ENCODE measurements at places on chromosomes 13 and 19.

- no peak for DNase-seq
Measured at GRCh38 chr13:30510811-30511371, 45.2 kb upstream of the HMGB1 start.

- no peak for DNase-seq
Measured at GRCh38 chr13:59437544-59438301, 726.0 kb downstream of the DIAPH3 start.

DNA sequence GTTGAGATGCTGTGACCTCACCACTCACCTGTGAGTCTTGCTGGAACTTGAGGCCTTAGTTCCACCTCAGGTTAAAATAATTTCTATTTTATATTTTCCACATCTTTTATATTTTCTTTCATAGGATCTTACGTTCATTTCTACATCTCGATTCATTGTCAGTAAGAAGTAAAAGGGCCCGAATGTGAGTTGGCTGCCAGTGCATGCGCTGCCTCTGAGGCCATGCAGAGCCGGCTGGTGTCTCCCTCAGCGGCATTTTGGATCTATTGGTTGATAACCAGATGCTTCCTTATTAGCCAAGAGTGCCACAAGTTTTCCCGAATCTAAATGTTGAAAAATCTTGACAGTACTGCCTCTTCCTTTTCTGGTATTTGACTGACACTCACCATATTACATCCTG, 347.3 kb downstream of the TEX29 start:
- no peak for DNase-seq

GRCh38 chr19:49904136-49904535, 7.4 kb upstream of the IL4I1 start:
- DNase-seq: no peak

GRCh38 chr19:39671739-39672363, 16.1 kb downstream of the LGALS16 start:
- peak; percentile 37 for DNase-seq

DNA sequence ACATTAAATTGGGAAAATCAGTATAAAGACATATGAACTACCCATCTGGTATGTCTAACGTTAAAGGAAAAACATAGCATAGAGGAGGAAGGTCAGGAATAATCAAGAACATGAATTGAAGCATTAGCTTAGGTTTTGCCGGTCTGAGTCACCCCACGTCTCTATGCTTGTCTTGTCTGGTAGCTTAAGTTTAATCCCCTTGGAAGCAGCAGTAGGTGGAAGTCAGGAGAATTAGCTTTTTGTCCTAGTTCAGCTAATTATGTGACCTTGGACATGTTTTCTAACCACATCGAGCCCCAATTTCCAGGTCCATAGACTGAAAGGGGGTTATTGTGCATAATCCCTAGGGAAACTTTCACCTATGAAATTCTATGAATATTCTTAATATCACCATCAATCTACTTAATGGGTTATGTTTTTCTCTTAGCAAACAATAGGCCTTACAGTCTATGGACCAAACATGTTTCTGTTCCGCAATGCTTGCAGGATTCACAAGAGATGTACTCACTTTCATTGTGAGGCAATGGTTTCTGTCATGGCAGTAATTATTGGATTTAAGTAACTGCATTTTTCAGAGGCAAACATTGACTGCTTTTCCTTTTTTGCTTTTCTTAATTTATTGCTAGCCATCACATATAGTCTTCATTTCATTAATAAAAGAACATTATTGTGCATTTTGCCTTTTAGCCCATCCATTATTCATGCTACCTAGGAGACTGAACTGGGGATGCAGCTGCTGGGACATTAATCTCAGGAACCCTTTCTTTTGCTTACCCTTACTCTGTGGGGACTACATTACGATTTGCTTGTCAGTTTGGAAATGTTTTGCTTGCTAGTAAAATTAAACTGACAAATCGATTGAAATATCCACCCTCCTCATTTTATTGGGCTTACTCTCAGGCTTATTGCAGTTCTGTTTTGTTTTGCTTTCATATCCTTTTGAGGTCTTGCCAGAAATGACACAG, 304.8 kb upstream of the MAB21L1 start:
- DNase-seq: no peak

DNA sequence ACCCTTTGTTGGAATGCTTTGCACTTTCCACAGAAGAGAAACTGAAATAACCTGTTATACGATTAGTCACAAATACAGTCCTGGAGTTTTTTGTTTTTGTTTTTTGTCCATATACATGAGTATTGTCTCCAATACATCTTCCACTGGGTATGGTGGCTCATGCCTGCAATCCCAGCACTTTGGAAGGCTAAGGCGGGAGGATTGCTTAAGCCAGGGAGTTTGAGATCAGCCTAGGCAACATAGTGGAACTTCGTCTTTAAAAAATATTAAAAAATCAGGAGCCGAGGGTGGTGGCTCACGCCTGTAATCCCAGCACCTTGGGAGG, 25.0 kb downstream of the AP2S1 start:
- no peak for DNase-seq

GRCh38 chr13:103373916-103374315, 307.7 kb upstream of the SLC10A2 start:
- DNase-seq: no peak

GRCh38 chr13:91078093-91078679, 269.3 kb upstream of the MIR17HG start:
- DNase-seq: no peak

GRCh38 chr13:53490752-53491151, 462.1 kb downstream of the OLFM4 start:
- no peak for DNase-seq

DNA sequence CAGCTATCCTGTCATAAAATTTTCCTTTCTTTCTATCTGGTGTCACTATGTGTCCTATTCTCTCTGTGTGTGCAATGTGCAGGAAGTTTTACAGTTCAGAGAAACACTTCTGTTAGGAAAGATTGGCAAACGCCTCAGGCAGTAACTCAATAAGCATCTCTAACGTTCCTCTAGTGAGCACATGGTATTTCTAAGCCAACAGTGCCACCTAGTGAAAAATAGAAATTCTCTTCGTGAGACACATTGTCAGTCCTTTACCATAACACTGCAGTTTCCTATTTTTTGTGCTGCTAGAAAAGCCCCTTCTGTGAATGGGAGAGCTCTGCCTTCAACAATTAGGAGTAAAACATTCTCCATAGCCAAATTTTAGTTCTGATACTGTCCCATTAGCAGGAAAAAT, 50.7 kb downstream of the ZNF723 start:
- no peak for DNase-seq

GRCh38 chr19:3287814-3288213, 63.4 kb downstream of the CELF5 start:
- no peak for DNase-seq

- no peak for DNase-seq
Measured at GRCh38 chr19:49433240-49433901, 8.0 kb downstream of the SLC17A7 start.

DNA sequence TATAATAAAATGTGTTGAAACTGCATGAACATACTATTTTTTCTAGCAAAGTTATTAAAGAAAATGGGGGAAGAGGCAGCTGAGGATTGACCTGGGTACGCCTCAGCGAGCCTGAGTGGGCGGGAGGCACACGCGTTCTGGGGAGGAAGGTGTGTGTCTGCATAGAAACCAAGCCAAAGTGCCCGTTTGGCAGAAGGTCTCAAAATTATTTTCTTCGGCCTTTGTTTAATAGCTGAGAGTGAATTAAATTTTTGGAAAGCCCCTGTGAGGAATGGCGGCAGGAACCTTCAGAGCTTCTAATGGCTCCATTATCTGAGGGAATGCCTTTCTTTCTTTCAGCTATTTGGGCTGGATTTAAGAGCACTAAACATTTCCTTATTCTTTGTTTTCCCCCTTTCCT, 5.2 kb downstream of the ZIC2 start:
- no peak for DNase-seq

DNA sequence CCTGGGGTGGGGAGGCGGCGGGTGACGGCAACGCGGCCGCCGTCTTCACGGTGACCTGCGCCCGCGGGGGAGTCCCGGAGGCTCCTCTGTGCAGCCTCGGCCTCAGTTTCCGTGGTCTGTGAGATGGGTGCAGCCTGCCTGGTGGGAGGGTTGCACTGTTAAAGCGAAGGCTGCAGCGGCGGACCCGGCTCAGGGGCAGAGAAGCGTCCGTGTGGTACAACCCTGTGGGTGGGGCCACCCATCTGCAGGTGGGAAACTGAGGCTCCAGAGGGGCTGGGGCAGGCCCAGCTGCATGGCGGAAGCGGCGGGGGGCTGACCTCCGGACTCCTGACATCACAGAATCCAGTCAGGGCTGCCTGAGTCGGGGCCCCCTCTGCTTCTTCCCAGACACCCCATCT, 481 bp downstream of the FGF22 start:
- no peak for DNase-seq

DNA sequence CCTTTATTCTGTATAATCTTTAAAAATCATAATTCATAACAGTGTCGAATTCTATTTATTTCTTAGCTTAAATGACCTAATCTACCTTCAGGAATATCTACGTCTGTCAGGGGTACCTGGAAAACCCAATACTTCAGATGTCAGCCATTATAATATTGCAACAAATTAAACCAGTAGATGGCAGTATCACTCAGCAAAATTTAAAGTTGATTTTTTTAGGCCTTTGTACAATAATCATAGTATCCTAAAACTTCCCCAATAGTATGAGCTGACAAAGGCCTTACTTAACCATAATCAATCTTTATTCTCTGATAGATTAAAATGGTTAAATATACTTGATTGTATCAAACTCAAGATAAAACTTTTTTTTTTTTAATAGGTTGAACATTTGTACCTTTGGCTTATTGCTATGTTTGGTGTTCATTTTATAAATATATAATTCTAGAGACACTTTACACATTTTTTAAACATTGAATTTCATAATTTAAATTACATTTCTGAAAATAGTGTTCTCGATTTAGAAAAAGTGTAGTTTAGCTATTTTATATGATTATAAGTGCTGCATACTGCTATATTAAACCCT, 830.2 kb upstream of the SPRY2 start:
- DNase-seq: no peak

Measured in BE2C (cell line).